ENCODE measurements at places on chromosomes 11 and 22.

DNA sequence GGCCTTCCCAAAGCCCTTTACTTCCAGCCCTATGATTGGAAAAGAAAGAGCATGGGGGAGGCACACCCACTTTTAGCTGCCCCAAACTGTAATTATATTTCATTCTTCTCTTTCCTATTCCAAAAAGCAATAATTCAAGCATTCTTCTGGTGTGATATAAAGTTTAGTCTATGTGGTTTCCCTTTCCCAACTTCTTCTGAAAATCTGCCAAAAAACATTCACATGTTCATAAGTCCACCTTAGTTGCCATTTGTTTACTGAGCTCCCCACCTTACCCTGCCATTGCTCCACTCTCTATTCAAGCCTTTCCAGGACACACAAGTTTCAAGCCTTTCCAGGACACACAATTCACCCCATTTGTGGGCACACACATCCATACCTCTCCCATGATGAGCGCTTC lies 111.6 kb upstream of the BMAL1 start:
- DNase-seq = peak; percentile 47

- no peak for DNase-seq
Measured at GRCh38 chr22:37193629-37194191, 5.7 kb upstream of the C1QTNF6 start.

DNA sequence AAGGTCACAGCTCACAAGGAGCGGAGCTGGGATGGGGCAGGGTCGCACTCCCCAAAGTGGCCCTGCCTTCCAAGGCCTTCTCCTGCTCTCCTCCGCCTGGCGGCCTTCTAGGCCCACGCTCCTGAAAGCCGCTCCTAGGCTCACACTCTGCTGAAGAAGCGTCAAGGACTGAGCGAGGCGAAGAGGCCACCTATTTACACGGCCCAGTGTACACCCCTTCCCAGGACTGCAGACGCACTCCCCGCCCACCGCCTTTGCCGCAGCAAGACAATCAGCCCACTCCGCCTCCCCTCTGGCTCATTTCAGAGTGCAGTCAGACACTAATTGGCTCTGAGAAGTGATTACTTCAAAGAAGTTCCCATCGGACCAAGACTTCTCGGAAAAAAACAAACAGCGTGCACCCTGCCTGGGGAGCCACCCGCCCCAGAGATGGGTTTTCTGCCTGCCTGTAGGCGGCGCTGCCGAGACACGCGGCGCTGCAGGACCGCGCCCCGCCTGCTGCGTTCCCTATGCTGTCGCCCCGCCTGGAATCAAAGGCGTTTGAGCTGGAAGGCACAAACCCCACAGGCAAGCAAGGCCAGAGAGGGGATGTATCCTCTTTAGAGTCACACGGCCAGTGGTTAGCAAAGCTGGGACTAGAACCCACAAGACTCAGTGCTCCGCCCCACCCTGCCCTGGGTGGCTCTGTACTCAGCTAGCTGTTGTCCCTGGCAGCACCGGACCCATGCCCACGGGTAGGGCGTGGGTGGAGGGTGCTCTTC lies 414.8 kb downstream of the BUD13 start:
- no peak for DNase-seq

GRCh38 chr22:43267332-43267980 lies 75.7 kb downstream of the SCUBE1 start:
- DNase-seq = no peak

DNA sequence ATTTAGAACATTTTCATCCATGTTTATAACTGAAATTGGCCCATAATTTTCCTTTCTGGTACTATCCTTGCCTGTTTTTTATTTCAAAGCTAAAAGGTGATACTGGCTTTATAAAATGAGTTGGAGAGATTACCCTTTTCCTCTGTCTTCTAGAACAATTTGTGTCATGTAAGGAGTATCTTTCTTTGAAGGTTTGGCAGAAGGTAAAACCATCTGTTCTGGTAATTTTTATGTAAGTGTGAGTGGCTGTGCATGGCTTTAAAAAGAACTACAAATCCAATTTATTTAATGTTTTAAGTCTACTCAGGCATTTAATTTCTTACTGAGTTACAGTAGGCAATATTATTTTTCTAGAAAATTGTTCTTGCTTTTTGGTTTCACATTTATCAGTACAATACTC lies 7.7 kb upstream of the MRGPRD start:
- DNase-seq = no peak

DNA sequence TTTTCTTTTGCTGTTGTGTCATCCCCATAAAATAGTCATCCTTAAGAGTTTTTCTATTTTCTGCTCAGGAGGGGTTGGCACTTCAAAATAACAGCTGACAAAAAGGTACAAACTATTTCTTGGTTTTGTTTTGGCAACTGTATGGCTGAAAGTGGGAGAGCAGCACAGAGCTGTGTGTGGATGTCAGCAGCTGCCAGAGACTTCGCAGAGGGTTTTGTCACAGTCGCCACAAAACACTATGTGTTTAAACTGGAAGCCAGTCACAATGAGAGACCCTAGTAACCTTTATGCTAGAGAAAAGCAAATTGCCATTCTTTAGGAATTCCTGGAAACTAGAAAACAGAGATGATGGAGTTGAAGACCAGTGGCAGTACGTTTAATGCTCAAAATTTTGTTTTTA lies 189.6 kb upstream of the CCDC90B start:
- DNase-seq = no peak

DNA sequence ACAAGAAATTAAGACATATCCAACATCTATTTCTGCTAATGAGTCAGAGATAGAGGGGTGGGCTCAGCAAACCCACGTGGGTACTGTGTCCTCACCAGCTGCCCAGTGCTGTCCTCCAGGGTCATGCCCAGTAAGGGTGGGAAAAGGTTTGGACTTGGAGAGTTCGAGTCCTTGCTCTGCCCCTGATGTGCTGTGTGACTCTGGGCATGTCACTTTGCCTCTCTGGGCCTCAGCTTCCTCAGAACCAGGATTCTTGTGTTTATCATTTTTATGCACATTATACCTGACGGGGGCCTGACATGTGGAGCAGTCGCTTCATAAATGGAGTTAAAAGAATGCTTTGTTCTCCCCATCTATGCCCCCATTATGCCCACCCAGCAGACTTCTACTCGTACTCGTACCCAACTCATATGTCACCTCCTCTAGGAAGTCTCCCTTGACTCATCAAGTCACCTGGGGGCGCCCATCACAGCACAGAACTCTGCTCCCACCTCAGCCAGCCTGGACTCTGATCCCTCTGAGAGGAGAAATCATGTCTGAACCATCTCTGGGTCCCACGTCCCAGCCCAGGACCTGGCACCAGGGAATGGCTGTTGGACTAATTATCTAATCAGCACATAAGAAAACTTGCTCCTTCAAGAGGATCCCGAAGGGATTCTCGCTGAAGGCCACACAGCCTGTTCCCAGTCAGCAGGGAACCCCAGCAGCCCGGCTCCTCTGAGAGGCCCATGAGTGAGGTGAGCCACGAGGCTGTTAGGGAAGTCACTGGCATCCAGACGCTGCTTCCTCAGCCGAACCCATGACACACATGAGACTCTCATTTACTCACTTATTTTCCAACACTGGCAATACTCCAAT lies 38.7 kb upstream of the TSKU start:
- DNase-seq = no peak

Data from astrocyte (in vitro differentiated cells and primary cell).